ENCODE measurements at places on chromosomes 2 and 18.

DNA sequence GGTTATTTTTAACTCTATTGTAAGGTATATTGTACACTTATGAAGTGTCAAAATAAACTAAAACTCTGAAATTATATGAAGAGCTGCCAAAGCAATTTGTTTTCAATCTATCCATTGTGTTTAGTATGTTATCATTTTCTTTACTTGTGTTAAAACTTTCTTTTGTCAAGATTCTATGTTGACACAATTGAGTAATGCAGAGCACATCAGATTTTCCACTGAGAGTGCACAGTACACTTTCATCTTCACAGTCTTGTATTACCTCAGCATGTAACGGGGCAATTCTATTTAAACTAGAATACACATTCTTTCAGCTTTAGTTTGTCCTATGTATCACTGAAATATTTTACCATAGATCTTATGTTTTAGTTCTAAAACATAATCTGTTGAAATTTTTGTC lies 304.4 kb upstream of the ZC3H15 start:
- no peak for DNase-seq

DNA sequence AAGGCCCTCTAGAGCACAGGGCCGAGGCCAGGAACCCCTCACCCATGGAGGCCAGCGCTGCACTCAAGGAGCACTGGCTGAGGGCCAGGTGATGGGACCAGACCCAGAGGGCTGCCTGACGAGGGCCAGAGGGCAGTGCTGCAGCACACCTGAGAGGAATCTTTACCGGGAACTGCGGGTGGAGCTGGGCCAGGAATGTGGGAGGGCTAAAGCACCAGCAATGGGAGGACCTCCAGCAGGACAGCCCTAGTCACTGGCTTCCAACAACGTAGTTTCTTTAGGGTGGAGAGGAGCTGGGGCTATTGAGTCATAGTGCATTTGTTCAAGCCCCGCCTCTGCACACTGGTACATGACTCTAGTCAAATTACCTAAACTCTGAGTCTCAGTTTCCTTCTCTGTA lies 143.4 kb downstream of the TMEM17 start:
- no peak for DNase-seq

- no peak for DNase-seq
These were observed 261.1 kb downstream of the CNTNAP5 start for GRCh38 chr2:124286089-124286783.

- DNase-seq, result no peak
These were observed 27.7 kb upstream of the DCC start for GRCh38 chr18:52312346-52312745.

DNA sequence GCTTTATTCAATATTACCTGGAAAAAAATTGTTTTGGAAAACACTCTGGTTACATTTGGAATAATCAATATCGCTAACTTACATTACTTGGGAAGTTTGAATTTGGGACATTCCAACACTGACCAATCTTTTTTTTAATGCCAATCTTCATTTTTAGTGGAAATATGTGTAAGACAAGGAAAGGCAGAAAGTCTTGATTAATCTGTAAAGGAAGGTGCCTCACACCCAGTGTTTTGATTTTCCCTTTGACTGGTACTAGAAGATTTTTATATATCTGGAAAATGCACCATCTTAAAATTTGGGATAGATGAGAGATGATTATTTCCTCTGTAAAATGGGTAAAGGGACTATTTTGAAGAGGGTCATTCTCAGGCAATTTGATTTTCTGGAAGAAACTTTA lies 879.2 kb upstream of the ZEB2 start:
- DNase-seq, result no peak

DNA sequence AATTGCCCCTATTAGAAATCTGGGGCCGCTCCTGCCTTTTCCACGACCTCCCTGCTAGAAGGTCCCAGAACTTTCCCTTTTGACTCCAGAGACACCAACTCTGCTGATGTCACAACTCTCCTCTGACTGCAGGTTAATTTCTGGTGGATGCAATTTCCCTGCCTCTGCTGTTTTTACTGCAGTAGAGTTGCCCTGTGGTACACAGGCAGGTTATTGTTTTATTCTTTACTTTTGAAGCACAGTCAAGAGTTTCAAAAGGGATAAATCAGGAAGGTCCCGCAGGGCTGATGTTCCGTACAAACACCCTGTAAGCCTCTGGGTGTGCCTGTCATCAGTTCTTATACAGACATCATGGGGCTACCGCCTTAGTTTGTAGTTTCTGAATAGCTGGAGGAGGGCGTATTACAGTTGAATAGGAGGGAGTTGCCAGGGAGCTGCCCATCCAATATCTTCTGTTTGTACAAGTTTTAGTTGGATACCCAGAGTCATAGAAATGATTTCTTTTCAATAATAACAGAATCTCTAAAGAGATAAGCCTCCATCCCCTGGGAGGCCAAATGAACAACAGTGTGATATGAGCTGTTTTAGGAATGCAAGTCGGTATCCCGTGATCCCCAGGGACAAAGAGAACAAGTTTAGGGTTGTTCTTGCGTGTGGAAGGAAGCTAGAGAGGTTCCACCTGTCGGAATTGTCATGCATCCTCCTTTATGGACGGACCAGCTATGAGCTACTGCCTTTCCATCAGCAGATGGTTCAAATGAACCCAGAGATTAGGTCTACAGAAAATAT lies 108.4 kb upstream of the COPS8 start:
- DNase-seq, result no peak

DNA sequence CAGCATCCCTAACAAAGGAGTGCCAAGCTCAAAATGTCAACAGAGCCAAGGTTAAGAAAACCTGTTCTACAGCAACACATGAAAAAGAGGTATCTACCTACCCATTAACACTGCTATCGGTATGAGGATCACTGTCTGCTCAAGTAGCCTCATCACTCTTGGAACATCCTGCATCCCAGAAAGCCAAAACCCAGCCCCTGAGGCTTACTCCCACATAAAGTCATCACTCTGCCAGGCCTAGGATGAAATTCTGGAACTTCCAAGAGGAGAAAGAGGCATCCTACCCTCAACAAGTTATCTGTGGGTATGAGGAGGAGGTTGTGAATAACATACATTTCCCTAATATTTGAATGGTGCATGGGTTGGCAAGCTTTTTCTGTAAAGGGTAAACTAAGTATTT lies 25.5 kb downstream of the CDH2 start:
- no peak for DNase-seq

DNA sequence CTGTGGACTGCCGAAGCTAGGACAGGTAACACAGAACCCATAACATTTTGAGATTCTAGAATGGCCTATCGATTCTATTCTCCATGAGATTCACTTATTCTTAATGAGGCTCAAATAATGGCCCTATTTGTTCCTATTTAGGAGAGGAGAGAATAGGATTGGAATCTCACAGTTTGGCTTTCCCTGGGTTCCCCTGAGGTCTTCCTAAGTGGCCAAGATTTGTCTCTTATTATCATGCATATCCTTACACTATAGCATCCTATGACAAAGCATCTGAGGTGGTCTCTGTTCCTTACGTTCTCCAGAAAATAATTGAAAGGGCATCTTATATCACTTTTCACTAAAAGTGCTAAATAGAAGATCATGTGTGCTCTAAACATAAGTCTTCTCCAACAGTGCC lies 9.5 kb downstream of the WDPCP start:
- DNase-seq, result no peak

- DNase-seq, result peak; percentile 4
These were observed 602 bp upstream of the ADAM17 start for GRCh38 chr2:9556121-9556743.

DNA sequence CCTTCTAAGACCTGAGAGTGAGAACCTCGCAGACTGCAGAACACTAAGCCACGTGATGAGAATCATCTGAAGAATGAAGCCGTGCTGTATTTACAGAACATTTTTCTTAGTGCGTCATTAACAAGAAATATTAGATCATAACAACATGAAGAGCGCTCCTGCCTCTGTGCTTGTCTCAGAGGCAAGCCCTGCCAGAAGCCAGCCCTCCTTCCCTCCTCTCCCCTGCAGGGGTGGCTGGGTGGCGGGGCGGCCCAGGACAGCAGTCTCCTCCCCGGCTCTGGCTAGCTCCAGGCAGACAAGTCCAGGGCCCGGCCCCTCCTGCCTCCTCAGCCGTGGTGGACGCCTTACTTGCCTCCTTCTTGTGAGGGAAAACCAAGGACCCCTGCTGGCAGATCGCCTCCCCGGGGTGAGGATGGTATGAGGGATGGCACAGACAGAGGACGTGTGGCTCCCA lies 262.7 kb downstream of the TWIST2 start:
- no peak for DNase-seq

DNA sequence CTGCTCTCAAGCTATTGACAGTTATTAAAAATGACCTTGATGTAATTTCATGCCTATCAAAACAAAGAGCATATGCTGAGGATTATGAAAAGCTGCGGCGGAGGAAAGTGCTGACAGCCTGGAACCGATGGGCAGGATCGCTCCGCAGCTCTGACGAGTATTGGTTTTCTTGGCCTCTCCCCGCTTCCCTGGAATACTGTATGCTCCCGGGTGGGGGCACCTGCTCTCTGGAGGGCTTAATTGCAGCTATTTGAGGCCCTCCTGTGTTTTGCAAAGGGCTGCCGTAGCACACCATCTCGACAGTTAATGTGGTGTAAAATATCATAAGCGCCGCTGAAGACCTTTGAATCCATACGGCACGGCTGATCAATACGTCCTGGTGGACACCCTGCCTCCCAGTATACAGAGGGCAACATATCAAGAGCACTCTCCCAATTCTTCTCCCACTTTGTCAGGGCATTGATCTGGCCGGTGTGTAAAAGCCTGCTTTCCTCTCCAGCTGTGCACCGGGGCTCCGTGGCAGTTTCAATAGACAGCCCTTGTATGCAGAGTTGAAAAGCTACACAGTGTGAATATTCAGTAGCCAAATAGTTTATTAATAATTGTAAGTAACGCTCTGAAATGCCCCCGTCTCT lies 662.4 kb downstream of the GALR1 start:
- DNase-seq, result no peak

- DNase-seq, result no peak
These were observed 673.2 kb downstream of the TMEM182 start for GRCh38 chr2:103435010-103435409.

- DNase-seq, result no peak
These were observed 20.1 kb upstream of the LTBP1 start for GRCh38 chr2:32926708-32927084.

GRCh38 chr18:10379522-10379921 lies 74.9 kb upstream of the APCDD1 start:
- no peak for DNase-seq

DNA sequence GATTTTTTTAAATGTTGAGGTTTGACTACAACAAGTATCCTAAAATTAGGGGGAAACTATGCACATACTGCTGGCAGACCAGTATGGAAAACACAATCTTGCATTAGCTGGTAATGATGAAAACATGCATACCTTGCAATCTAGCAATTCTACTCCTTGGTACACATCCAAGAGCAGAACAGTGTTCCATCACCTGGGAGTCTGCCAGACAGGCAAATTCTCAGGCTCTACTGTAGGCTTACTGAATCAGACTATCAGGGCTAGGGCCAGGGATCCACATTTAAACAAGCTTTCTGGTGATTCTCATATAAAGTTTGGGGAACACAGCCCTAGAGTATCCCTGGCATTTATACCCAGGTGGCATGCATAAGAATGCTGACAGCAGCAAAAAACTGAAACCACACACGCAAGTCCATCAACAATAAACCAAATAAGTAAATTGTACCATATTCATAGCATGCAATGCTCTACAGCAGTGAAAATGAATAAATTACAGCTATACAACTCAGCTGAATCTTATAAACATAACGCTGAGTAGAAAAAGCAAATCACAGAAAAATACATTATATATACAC lies 13.6 kb downstream of the CDH2 start:
- no peak for DNase-seq

DNA sequence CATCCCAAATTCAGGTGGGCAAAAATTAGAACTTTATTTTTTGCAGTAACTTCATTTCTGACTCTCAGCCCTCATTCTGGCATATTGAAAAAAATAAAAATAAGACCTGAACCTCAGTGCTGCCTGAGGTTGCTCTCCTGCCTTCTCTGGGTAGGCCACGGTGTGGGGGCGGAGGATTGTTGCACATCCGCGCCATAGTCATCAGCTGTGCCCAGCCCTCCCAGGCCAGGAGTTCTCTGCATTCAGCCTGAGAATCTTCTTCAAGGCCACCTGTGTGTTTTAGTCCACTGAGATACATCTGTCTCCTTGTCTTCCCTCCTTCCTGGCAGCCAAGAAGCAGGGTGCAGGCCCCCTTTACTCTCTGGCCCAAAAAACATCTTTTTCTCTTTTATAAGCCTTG lies 94.7 kb downstream of the ARMC9 start:
- no peak for DNase-seq

- no peak for DNase-seq
These were observed 53.4 kb downstream of the SLC66A2 start for GRCh38 chr18:79897940-79898625.

- no peak for DNase-seq
These were observed 3.4 kb downstream of the OTX1 start for GRCh38 chr2:63053889-63054602.

DNA sequence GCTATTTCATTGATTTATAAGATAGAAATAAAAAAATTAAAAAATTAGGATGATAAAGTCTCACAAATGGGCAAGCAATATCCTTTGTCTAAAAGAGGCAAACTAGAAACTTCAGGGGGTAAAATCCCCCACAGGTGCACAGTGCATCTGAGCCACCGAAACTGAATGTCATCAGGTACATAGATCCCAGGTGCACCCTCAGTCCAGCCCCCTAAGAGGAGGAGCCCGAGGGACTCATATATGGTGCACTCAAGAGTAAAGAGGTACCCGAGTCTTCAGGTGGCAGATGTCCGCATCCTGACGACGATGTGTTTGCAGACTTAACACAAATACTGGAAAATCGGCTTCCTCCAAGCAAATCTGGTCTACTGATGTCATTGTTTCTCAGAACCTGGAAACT lies 11.3 kb downstream of the QPCT start:
- no peak for DNase-seq

GRCh38 chr2:72757177-72757775 lies 68.6 kb downstream of the EXOC6B start:
- DNase-seq, result no peak

- no peak for DNase-seq
These were observed 468.9 kb upstream of the HS6ST1 start for GRCh38 chr2:128787616-128788015.

- no peak for DNase-seq
These were observed 3.9 kb upstream of the SH3RF3 start for GRCh38 chr2:109124982-109125592.

DNA sequence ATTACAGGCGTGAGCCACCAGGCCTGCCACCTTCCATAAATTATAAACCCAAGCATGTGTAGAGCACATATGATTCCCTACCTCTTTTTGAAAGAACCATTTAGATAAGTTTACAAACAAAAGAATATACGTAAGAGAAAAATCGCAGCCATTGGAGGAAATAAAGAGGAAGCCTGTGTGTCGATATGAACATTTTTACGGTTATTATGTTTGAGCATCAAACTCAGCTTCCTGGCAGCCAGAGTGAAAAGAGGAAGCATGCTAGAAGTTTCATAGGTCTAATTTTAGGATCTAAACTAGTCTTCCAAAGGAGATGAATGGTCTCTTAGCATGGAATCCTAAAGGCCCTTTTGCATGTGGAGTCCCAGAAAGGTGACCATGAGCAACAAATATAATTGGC lies 104.3 kb downstream of the PLB1 start:
- no peak for DNase-seq

GRCh38 chr2:168841445-168841844 lies 39.0 kb downstream of the NOSTRIN start:
- DNase-seq, result no peak

- no peak for DNase-seq
These were observed 20.0 kb downstream of the TRIP12 start for GRCh38 chr2:229901819-229902218.

- DNase-seq, result no peak
These were observed 36.3 kb downstream of the SLC35F5 start for GRCh38 chr2:113720167-113720566.

- DNase-seq, result no peak
These were observed 52.1 kb downstream of the SLC38A11 start for GRCh38 chr2:164903204-164903603.

- DNase-seq, result no peak
These were observed 50.3 kb downstream of the ARHGAP25 start for GRCh38 chr2:68784915-68785314.
